ENCODE measurements at places on chromosomes 1 and 21.
A peak's percentile ranks its signal among the peaks of the same experiment; 100 is the strongest.

DNA sequence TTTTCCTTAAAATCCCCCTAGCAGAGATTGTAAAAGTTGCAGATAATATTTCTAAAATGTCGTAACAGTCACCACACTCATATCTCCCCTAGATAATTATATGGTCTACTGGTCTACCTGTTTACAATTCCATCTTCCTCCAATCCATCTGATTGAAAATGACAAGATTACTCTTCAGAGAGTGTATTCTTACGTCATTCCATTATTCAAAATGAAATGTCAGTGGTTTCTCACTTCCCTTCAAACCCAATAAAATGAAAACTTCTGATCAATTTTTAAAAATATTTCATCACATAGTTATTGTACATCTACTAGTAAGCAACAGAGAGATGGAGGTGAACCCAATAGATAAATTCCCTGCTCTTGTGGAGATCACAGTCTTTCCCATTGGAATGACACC lies 202.2 kb upstream of the C8B start:
- no peak for DNase-seq

DNA sequence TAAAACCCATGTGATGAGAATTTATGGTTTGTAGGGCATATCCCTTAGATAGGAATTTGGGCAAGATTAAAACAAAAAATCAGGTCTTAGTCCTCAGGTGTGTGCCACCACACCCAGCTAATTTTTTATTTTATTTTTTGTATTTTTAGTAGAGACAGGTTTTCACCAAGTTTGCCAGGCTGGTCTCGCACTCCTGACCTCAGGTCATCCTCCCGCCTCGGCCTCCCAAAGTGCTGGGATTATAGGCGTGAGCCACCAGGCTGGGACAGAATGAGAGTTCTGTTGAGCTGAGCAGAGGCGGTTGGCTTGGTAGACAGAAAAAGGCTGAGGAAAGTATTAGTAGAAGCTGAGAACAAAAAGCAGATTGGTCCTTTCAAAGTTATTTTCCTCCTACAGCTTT lies 43.8 kb upstream of the EDARADD start:
- no peak for DNase-seq

GRCh38 chr1:67347688-67348472 lies 40.2 kb downstream of the IL12RB2 start:
- no peak for DNase-seq

GRCh38 chr1:153852170-153852569 lies 70.6 kb downstream of the GATAD2B start:
- no peak for DNase-seq

DNA sequence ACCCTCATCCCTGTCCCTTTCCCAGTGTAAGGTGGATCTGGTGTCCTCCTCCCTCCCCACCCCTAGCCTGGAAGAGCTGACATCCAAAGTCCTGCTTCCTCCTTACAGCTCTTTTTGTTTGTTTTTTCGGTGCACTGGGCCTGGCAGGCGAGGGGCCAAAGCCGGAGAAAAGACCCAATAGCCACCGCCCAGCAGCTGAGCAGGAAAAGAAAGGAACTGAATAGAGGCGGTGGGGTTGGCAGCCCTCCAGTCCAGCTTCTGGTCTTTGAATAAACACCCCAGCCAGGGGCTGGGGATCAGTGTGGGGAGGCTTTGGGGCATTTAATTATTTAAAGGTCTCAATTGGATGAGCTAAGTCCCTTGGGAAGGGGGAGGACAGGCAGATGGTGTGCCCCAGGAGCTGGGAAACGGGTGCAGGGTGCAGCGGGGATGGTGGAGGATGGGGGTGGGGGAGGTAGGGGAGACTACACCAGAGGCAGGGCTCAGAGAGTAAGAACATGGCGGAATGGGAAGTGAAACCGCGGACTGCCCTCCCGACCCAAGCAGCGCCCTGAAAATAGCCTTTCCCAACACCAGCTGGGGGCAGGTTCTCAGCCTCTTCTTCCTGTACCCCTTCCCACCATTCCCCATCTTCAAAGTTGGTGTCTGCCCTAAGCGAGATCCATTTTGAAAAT lies 20.2 kb downstream of the BTG2 start:
- DNase-seq = no peak

- DNase-seq = no peak
Measured at GRCh38 chr1:244760471-244760870, 75.0 kb upstream of the COX20 start.

GRCh38 chr1:35568975-35569395 lies 4.1 kb upstream of the TFAP2E start:
- DNase-seq = peak; percentile 66

- no peak for DNase-seq
Measured at GRCh38 chr1:84283381-84283780, 18.1 kb upstream of the SAMD13 start.

DNA sequence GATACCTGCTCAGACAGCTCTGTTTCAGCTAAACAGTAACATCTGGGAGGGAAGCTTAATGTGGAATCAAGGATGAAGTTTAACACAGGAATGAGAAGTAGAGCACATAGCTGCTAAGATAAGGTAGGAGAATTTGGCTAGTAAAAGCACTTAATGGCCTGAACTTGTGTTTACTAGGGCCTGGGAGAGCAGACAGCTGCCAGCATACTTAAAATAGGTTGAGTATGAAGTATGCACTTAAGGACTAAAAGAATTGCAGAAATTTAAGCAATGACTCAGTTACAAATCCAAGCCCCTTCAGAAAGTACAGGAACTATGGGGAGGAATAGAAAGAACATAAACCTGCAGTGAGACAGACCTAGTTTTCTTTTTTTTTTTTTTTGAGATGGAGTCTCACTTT lies 53.0 kb downstream of the BACH1 start:
- DNase-seq = no peak

DNA sequence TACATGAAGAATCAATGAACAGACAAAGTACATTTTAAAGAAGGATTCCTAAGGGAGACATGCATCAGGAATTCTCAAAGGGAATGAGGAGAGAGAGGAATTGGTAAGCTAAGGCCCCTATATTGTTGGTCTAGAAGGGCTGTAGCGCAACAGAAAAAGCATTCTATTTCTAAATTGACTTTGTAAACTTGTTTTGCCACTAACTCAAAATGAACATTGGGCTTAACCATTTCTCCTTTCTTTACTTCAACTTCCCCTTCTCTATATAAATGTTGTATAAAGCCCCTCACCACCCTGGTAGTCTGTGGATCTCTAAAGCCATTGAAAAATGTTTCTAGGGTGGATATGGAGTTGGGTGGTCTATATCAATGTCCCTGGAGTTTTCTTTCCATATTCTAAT lies 20.4 kb upstream of the OR6N2 start:
- DNase-seq = no peak

GRCh38 chr1:53530550-53530949 lies 71.4 kb downstream of the DMRTB1 start:
- DNase-seq = no peak

GRCh38 chr1:222994511-222995235 lies 148.4 kb downstream of the TLR5 start:
- DNase-seq = no peak

DNA sequence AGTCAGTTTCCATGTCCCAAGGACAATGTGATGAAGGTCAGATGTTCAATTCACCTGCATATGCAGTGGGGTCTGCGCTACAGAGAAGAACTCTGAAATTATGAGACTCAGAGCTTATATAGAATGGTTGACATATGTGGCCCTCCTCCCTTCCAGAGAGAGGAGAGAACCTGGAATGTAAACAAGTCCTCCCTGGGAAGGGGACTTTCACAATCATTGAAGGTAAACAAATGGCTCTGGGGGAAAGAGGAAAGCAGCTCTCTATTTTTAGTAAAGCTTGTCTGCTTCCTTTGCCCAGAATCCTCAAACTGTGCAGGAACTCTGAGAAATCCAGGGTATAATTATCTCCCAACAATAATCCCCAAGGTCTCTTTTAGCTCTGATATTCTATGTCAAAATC lies 9.8 kb downstream of the OVGP1 start:
- no peak for DNase-seq

DNA sequence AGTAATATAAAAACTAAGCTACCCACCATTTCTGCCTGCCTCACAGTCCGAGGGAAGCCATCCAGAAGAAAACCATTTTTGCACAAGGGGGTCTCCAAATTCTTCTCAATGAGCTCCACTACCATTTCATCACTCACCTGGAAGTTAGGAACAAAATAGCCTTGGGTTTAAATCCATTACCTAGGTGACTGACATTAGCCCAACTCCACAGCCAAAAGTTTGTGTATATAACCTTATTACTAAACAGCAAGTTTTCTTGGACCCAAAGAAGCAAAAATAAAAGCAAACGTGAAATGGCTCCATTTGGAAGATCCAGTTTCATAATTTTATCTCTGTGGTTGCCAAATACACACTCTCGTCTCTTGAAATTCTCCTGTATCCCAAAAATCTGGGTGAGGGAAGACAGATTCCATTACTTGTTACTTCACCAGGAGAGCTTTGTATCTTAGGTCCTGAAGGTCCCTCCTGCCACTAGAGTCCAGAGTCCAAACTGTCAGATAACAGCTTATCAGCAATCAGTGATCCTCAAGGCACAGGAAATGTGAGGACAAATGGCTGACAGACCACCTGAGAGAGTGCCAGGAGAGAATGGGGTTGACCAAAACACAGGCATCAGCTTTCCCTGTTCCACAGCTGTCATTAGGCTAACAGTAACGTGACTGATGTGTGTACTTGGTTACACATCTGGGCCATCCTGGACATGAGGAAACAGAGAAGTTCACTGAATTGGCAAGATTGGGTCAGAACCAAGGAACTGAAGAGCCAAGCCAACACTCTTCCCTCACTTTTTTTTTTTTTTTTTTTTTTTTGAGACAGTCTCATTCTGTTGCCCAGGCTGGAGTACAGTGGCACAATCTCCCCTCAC lies 14.9 kb downstream of the AK2 start:
- no peak for DNase-seq

DNA sequence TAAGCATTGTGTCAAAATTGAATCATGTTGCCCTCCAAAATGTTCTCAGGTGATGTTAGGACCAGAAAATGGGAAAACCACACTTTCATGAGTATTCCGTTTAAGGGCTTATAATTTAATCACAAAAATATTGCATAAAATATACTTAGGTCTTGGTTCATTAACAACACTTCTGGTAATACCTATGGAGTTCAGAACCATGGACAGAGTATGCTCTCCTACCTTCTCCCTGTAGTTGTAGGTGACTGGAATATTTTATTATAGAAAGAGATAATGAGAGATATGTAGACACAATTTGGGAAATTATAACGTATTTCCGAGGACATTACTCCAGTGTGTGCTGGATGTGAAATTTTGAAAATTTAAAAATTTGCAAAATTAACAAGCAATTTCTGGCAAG lies 232.5 kb downstream of the NCAM2 start:
- no peak for DNase-seq

- DNase-seq = no peak
Measured at GRCh38 chr1:115729756-115730155, 38.8 kb downstream of the CASQ2 start.

DNA sequence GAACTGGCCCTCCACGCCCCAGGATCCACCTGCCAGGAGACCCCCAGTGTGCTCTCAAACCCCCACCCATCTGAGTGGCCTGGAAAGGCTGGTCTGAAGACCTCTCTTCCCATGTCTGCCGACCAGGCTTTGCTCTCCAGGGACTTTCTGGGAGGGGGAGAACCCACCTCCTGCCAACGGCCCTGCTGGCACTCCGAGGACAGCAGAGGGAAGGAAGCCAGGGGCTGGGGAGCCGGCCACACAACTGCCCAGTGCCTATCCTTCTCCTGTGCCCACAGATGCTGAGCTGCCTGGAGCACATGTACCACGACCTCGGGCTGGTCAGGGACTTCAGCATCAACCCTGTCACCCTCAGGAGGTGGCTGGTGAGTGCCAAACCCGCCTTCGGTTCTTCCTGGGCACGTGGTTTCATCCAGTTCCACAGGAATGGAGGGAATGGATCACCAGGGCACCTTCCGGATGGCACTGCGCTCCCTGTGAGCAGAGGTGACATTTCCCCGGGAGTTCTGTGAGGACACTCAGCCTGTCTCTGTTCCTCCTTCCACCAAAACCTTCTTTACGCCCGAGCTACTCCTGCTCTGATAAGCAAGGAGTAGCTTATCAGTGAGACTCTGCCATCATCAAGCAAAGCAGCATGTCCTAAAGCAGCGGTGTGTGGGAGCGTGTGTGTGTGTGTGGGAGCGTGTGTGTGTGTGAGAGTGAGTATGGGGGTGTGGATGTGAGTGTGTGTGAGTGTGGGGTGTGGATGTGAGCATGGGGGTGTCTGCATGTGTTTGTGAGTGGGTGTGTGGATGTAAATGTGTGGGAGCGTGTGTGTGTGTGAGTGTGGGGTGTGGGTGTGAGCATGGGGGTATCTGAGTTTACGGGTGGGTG lies 105.5 kb downstream of the PDE9A start:
- DNase-seq = no peak

DNA sequence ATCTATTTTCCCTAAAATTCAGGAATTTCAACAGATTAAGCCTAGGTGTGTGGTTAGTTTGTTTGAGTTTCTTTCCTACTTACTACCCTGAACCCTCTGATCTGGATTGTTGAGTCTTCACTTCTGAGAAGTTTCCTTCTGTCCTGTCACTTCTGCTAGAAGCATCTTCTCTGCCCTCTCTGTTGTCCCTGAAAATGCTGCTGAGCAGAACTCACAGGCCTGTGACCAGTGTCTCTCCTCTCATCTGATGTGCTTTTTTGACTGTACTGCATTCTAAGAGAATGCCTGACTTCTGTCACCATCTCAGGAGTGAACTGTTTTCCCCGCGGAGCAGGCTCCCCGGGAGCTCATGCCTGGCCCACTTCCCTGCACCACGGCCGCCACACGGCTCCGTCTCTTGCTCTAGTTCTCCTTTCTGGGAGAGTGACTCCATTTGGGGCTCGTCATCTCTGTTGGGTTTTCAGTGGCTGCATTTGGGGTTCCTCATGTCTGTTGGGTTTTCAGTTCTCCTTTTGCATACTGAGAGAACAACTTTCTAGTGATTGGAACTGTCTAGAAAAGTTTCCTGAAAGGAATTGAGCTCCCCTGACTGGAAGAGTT lies 77.9 kb downstream of the POFUT2 start:
- no peak for DNase-seq

- no peak for DNase-seq
Measured at GRCh38 chr1:228968891-228969606, 233.8 kb downstream of the RHOU start.

- no peak for DNase-seq
Measured at GRCh38 chr1:17617787-17618557, 78.5 kb downstream of the ARHGEF10L start.

- DNase-seq = no peak
Measured at GRCh38 chr1:61687901-61688300, 37.0 kb downstream of the TM2D1 start.

DNA sequence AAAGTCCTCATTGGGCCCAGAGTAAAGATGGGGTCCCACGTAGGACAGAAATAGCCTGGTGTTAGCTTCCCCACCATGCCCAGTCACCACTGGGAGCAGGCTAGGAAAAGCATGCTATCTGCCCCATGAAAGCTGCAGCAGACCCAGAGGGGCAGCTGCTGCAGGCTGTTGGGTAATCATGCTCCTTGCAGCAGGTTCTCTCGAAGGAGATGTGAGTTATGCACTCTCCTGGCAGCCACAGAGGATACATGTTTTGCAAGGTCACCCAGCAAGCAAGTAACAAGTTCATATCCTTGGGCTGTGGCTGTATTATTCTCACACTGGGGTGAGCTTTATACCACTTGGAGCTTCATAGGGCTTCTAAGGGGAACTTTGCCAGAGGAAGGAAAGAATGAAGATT lies 9.1 kb upstream of the HEYL start:
- no peak for DNase-seq

GRCh38 chr21:45021428-45022347 lies 52.7 kb upstream of the ADARB1 start:
- no peak for DNase-seq

GRCh38 chr1:35029761-35030160 lies 2.0 kb downstream of the ZMYM6 start:
- DNase-seq = no peak

- DNase-seq = no peak
Measured at GRCh38 chr1:94235189-94236012, 2.0 kb downstream of the ARHGAP29 start.

- no peak for DNase-seq
Measured at GRCh38 chr1:89309828-89310227, 37.2 kb upstream of the GBP5 start.

All from activated CD4-positive, alpha-beta T cell treated with anti-CD3 and anti-CD28 coated beads for 4 hours (primary cell).